Activated T-cell treated with anti-CD3 and anti-CD28 coated beads for 4 hours (primary cell): ENCODE measurements at places on chromosomes 7 and 10.

DNA sequence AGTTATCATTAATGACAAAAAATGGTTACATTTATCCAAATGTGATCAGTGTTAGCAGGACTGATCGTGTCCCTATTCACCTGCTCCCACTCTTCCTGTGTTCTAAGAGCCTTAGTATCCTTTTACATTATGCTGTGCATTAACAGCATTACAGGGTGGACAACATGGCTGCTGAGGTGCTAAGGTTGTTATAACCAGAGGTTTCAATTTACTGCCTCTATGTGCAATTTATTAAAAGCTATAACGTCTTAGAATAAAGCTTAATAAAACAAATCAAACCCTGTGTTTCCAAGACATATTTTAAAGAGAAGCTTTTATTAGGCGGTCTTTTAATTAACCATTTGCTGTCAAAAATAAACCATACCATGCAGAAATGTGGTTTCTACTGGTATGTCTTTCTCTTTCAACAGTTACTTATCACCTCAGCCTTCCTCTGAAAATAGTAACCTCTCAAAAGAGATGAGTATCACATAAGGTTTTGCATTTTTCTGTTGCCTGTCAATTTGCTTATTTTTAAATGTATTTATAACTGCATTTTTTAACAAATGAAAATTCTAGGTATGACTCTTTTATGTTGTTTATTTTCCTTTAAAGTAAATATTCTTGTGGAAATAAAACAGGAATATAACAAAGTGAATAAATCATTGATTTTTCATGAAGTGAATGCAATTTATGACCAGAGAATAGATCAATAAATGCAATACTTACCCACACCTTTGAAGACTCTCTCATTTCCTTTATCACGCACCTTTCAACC is 849.8 kb upstream of the SORCS1 start:
- no peak for DNase-seq

GRCh38 chr7:77830649-77831355 is 32.2 kb downstream of the PHTF2 start:
- DNase-seq, result no peak

GRCh38 chr7:981793-982510 is 1.0 kb upstream of the CYP2W1 start:
- no peak for DNase-seq

- DNase-seq, result no peak
These were observed 53.4 kb upstream of the CYP2C18 start for GRCh38 chr10:94630017-94630688.

- DNase-seq, result no peak
These were observed 52.3 kb upstream of the WAC start for GRCh38 chr10:28480628-28480965.

DNA sequence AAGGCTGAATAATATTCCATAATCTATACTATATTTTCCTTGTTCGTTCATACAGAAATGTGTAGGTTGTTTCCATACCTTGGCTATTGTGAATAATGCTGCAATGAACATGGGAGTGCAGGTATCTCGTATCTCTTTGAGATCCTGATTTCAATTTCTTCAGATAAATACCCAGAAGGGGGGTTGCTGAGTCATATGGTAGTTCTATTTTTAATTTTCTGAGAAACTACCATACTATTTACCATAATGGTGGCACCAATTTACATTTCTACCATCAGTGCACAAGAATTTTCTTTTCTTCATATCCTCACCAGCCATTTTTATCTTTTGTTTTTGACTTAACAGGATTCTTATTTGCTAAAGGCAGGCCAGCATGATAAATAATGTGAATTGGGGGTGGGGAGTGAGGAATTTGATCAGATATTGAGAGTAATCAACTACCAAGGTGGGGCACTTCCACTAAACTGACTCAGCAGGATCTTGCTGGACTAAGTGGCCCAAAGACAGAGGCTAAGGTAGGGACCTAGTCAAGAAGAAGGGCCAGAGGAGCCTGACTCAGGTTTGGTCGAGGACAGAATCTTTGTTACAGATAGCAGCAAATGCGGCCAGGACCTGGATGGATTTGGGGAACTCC is 21.5 kb upstream of the CCSER2 start:
- DNase-seq, result no peak

GRCh38 chr7:98681951-98682350 is 64.9 kb downstream of the NPTX2 start:
- no peak for DNase-seq
